ENCODE measurements at places on chromosomes 2 and 18. TPM values are rescaled to one million over a fixed set of nuclear protein-coding genes. Genes with fewer than 3 reads are reported as not detected.

GRCh38 chr2:170284205-170284604 lies 106.3 kb downstream of the MYO3B start:
- DNase-seq, result no peak

- DNase-seq, result no peak
Measured at GRCh38 chr2:182887753-182888415, 21.4 kb upstream of the FRZB start.

DNA sequence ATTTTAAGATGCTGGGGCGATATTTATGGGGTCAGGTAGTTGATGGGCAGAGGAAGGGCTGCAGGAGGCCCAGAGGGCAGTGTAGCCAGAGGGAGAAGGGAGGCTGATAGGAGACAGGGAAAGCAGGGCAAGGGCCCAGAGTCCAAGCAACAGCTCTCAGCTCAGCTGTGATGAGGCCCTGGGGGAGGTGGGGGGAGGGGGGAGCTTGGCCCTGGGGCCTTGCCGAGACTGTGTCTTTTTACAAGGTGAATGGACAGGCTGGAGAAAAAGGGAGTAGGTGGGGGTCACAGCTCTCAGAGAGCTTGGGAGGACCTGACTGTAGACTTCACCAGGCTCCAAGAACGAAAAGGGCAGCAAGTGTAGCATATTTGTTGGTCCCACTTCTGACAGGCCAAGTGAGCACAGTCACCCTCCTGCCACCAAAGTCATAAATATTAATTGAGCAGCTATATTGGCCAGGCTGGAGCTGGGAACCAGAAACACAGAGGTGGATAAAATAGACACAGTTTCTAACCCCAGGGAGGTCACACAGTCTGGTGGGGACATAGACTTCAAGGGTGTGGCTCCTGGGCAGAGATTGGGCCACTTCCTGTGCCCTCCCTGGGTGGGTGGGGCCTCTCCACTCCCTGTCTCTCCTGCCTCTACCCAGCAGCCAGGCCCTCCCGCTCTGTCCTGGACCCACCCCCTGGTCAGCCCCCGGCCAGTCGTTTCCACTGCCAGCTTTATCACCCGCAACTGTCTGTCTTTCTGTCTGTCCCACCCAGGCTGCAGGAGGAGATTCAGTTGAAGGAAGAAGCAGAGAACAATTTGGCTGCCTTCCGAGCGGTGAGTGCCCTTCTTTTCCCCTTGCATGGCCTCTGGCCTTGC lies 1.4 kb downstream of the DES start:
- no peak for DNase-seq

GRCh38 chr2:96157649-96158553 lies 12.7 kb upstream of the DUSP2 start:
- peak; percentile 17 for DNase-seq

- DNase-seq, result peak; percentile 30
Measured at GRCh38 chr2:99754210-99754609, 264.4 kb upstream of the REV1 start.

GRCh38 chr2:129400826-129401225 lies 578.6 kb upstream of the RAB6C start:
- DNase-seq, result no peak

DNA sequence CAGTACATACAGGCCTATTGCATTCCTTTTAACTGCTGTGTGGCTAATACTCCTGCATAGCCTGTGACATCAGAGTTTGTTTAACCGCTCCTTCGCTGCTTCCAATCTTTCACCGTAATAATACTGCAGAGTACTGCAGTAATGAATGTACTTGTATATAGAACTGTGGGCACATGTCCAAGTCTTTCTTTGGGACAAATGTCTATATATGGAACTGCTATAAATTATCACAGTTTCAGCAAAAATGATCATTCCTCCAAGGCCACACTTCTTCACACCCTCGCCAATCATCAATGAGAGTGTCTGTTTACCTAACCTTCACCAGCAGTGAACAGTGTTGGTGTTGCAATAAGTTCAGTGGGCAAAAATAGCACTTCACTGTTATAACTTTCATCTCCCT lies 230.4 kb downstream of the SP3 start:
- DNase-seq, result peak; percentile 73

GRCh38 chr2:187541086-187542085 lies 12.8 kb downstream of the TFPI start:
- peak; percentile 95 for DNase-seq

DNA sequence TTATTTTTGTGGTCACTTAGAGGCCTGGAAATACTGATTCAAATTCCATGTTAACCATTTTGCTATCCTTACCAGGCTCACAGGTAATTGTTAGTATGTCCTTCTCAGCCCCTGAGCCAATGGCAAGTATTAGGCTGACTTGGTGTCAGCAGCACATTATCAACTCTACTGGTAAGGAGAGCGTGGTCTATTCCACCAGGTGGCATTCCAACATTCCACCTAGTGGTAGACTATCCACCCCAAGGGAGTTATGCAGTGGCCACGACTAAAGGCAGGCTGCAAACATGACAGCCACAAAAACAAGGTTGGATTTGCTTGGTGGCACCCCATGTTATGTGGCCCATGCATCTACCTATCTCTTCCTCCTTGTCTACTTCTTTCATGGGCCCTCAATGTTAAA lies 31.8 kb upstream of the GCC2 start:
- DNase-seq, result no peak

- peak; percentile 74 for DNase-seq
Measured at GRCh38 chr2:190637281-190637734, 11.6 kb upstream of the NAB1 start.

GRCh38 chr2:225097035-225097434 lies 54.8 kb upstream of the DOCK10 start:
- peak; percentile 77 for DNase-seq

GRCh38 chr2:85799215-85799956 lies 45.6 kb downstream of the ATOH8 start:
- DNase-seq, result no peak

GRCh38 chr18:12606592-12607315 lies 51.2 kb downstream of the SPIRE1 start:
- peak; percentile 87 for DNase-seq

GRCh38 chr2:223538920-223539440 lies 63.2 kb downstream of the SCG2 start:
- peak; percentile 49 for DNase-seq

DNA sequence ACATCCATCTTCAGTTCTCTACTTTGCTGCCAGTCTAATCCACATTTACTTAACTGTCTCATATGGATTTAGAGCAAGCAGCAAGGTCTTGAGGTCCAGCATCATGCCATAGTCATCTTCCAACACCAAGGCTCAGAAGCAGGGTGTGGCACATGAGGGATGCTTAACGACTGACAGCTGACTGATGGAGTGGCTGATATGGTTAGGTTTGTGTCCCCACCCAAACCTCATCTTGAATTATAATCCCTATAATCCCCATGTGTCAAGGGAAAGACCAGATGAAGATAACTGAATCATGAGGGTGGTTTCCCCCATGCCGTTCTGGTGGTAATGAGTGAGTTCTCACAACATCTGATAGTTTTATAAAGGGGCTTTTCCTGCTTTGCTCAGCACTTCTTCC lies 257.3 kb downstream of the NBAS start:
- DNase-seq, result no peak

GRCh38 chr2:180732337-180732736 lies 248.1 kb upstream of the UBE2E3 start:
- no peak for DNase-seq

DNA sequence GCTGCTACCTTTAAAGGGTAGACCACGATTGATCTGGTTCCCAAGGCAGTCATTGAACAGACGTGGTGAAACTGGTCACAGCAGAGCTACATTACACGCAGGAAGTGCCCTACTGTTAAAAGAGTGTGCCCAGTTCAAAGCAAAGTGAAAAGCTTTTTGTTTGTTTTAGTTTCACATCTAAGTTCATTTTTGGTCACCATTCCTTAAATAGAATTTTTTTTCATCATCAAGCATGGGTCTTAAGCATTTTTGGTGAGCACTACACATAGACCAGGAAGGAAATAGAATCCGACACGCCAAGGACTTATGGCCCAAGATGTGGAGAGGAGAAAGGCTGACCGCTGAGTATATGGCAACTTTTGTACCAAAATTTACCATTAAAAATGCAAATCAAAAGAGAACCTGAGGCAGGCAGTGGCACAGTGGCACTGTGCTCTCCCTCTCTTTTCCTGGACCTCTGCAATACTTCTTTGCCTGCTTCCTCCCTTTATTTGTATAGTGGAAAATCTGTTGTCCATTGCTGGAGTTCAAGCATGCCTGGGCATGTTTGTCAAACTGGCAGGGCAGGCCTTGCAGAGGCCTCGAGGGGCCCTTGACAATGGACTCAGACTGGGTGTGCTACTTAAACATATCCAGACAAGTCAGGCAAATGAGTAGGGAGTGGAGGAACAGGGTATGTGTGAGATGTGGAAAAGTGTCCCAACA lies 42.6 kb upstream of the HNRNPA3 start:
- DNase-seq, result no peak

DNA sequence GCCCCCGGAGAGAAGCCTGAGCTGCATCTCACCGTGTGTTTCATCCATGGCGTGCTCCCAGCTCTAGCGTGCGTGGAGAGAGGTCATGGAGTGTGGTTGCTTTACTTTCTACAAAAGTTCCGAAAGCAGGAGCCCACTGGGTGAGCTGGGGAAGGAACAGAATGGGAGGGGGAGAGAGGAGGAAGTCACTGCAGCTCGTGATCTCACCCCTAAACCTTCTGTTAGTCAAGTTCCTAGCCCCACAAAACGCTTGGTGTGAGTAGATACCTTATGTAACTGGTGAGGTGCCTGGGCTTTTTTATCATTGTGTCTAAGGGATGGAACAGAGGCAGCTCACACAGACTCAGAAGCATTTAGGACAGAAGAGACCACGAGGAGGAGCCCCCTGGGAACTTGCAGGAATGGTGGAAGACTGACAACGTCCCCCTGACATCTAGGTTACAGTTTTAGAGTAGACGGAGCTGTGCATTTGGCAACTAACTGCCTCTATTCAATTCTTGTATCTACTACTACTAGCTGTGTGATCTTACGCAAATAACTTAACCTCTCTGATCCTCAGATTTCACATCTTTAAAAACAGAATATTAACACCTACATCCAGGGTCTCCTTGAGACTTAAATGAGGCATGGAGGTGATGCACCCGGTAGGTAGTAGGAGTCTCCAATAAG lies 123.3 kb downstream of the ARL4C start:
- DNase-seq, result no peak

DNA sequence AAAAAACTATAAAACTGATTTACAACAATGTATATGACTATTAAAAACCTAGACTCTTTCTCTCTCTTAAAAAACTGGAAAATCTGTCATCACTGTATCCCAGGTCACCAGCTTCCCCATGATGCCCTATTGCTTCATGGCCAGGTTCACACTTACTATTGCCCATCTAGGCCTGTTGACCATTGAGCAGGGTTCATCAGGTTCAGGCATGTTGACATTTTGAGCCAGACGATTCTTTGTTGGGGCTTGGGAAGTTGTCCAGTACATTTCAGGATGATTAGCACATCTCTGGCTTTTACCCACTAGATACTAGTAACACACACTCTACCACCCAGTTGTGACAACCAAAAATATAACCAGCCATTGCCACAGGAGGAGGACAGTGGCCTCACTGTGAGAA lies 26.9 kb upstream of the RAB27B start:
- DNase-seq, result no peak

- DNase-seq, result no peak
Measured at GRCh38 chr2:225428360-225428759, 28.9 kb downstream of the NYAP2 start.

- peak; percentile 52 for DNase-seq
Measured at GRCh38 chr2:5696404-5696944, 4.3 kb downstream of the SOX11 start.

GRCh38 chr2:42673989-42674579 lies 89.9 kb downstream of the OXER1 start:
- DNase-seq, result no peak

- peak; percentile 36 for DNase-seq
Measured at GRCh38 chr18:9109523-9109922, 7.0 kb downstream of the NDUFV2 start.

Gene FABP1
- total RNA-seq, result not detected

Gene FAM110C
- 0.26 TPM for total RNA-seq

Gene TSPYL6
- not detected for total RNA-seq

Gene LPIN2
- total RNA-seq, result 36.7 TPM

Gene LAMA1
- total RNA-seq, result 24.9 TPM

Gene NT5C1B
- total RNA-seq, result not detected

Gene CCDC102B
- 35.3 TPM for total RNA-seq

Gene ARHGAP28
- total RNA-seq, result 27.2 TPM

Gene GPR75
- 1.8 TPM for total RNA-seq

Gene MYO3B
- 0.50 TPM for total RNA-seq

Gene CCDC141
- total RNA-seq, result 0.17 TPM

Gene IL1R2
- 1.0 TPM for total RNA-seq

All from fibroblast of lung (primary cell).